Bronchial epithelial cell (primary cell): ENCODE measurements at places on chromosomes 2 and 18. TPM values are rescaled to one million over a fixed set of nuclear protein-coding genes. Genes with fewer than 3 reads are reported as not detected.

The ELOA2 gene
- total RNA-seq = not detected in 2 replicates

The IL36G gene
- 0.51 TPM in 1 of 2 replicates, not detected in the other for total RNA-seq

The ALPI gene
- not detected in 2 replicates for total RNA-seq

The TDRD15 gene
- not detected in 2 replicates for total RNA-seq

The STAT4 gene
- 7.1 and 12.3 TPM in 2 replicates for total RNA-seq

The ZNF2 gene
- total RNA-seq = 7.4 and 8.8 TPM in 2 replicates

The MOCOS gene
- total RNA-seq = 24.5 and 37.0 TPM in 2 replicates

The ERFE gene
- 4.2 and 5.8 TPM in 2 replicates for total RNA-seq

The SERTAD2 gene
- 4.2 and 9.0 TPM in 2 replicates for total RNA-seq

The TMEM169 gene
- total RNA-seq = 0.26 and 0.51 TPM in 2 replicates

The NFE2L2 gene
- total RNA-seq = 64.5 and 68.5 TPM in 2 replicates

The KIF1A gene
- total RNA-seq = not detected in 2 replicates

The RGPD4 gene
- not detected in 2 replicates for total RNA-seq

The DNAH7 gene
- total RNA-seq = under 0.01 and 0.26 TPM in 2 replicates

The ERBB4 gene
- total RNA-seq = under 0.01 TPM in 2 replicates

The ALPP gene
- total RNA-seq = not detected in 2 replicates

The ERMN gene
- total RNA-seq = not detected in 2 replicates

The UGT1A7 gene
- total RNA-seq = 0.53 and 2.2 TPM in 2 replicates

The CHST9 gene
- 0.26 and 0.38 TPM in 2 replicates for total RNA-seq

The SRSF7 gene
- total RNA-seq = 115 and 120 TPM in 2 replicates

The MYO5B gene
- total RNA-seq = 31.3 and 66.8 TPM in 2 replicates

The SCYGR3 gene
- not detected in 2 replicates for total RNA-seq

The GALNT3 gene
- 56.7 and 59.5 TPM in 2 replicates for total RNA-seq

The SLC5A7 gene
- not detected in 2 replicates for total RNA-seq

The SATB2 gene
- total RNA-seq = 1.6 and 2.0 TPM in 2 replicates

The HOXD4 gene
- total RNA-seq = not detected in 2 replicates

The FBLN7 gene
- under 0.01 and 0.13 TPM in 2 replicates for total RNA-seq

The SERPINB4 gene
- total RNA-seq = 0.26 and 15.7 TPM in 2 replicates

The FAM110C gene
- 9.2 and 9.9 TPM in 2 replicates for total RNA-seq

The RBMS1 gene
- total RNA-seq = 30.0 and 34.1 TPM in 2 replicates

The TGIF1 gene
- 198 and 441 TPM in 2 replicates for total RNA-seq

The CAVIN2 gene
- total RNA-seq = 2.8 and 3.7 TPM in 2 replicates

The CCDC178 gene
- 0.53 and 0.90 TPM in 2 replicates for total RNA-seq

The TEKT4 gene
- not detected in 2 replicates for total RNA-seq

The RAB17 gene
- 1.0 and 2.4 TPM in 2 replicates for total RNA-seq

The COPS8 gene
- 58.2 and 80.3 TPM in 2 replicates for total RNA-seq

The RNF125 gene
- total RNA-seq = 0.90 and 1.3 TPM in 2 replicates

The NPHP1 gene
- 1.6 and 2.4 TPM in 2 replicates for total RNA-seq

The RDH14 gene
- 15.6 and 18.2 TPM in 2 replicates for total RNA-seq

The POTEI gene
- not detected in 2 replicates for total RNA-seq

The OR6B2 gene
- total RNA-seq = not detected in 2 replicates

The PARD6G gene
- total RNA-seq = 12.4 and 13.2 TPM in 2 replicates

The UNC50 gene
- 52.9 and 54.5 TPM in 2 replicates for total RNA-seq

The C2orf15 gene
- total RNA-seq = 0.90 and 1.1 TPM in 2 replicates

The DYNAP gene
- not detected in 2 replicates for total RNA-seq

The COL3A1 gene
- total RNA-seq = 1.4 and 43.4 TPM in 2 replicates

The REG3A gene
- not detected in 2 replicates for total RNA-seq
